Lower leg skin (tissue), 4 donors: ENCODE measurements at places on chromosomes 13 and 19.

DNA sequence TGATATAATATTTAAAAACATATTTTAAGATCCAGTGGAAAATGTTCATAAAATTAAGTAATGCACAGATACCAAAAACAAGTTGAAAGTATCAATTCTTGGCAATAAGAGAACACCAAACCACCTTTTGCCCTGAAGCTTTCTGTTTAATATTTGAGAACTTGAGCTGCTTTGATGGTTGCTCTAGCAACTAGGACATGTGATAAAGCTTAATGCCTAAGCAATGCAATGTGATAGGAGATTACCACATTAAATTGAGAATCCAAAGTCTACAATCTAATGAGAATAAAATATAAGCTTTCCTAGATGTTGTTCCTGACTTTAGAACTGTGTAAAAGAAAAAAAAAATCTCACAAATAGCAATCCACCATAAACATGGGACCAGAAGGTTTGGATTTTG lies 1367.5 kb upstream of the PCDH9 start:
- no peak for DNase-seq

- no peak for DNase-seq
These were observed 120.9 kb upstream of the KL start for GRCh38 chr13:32895296-32895695.

GRCh38 chr19:35392742-35393715 lies 22.2 kb downstream of the GPR42 start:
- DNase-seq, result no peak

DNA sequence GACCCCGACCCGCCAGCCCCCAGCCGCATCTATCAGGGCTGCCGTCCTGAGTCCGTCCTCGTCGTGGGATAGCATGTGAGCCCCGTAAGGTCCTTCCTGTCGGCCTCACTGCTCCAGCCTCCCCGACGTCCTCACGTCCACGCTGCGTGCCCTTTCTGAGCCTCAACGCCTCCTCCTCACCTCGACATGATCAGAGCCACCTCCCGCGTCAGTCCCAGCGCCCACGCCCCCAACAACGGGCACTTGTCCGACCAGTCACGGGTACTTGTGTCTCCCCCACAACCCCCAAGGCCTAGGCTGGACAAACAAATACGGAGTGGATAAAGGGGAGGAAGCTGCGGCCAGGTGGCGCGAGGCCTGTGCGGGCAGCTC lies 665 bp downstream of the ZNF497 start:
- DNase-seq, result no peak

DNA sequence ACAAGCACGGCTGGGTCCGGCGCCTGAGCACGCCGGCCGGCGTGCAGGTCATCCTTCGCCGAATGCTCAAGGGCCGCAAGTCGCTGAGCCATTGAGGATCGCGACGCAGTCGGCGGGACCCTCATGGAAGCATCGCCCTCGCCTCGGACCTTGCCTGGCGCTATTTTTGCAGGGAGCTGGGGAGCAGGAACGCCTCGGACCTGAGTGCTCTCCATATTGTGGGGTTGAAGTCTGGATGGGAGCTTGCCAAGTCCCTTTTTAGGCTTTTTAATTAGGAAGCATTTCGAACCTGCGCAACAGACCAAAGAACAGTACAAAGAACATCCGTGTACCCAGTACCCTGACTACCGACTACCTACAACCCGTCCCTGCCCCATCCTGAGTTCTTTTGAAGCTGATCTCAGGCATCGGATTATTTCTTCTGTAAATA lies 628 bp downstream of the MRPL34 start:
- no peak for DNase-seq

DNA sequence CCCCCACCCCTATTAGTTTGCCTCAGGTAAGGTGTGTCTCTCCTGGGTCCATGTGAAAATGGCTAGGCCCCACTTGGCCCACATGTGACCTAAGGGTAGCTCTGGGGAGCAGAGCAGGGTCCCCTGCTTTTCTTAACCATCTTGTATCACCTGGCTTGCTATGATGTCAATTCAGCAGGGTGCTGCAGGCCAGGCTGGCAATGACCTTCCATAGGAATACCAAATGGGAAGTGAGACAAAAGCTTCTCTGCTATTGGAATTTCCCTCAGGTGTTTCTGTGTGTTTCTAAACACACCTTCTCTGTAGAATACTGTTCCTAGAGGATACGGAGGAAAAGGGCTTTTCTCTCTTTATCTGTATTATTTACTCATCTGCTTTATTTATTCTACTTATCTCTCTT lies 35.7 kb upstream of the DACH1 start:
- DNase-seq, result no peak

DNA sequence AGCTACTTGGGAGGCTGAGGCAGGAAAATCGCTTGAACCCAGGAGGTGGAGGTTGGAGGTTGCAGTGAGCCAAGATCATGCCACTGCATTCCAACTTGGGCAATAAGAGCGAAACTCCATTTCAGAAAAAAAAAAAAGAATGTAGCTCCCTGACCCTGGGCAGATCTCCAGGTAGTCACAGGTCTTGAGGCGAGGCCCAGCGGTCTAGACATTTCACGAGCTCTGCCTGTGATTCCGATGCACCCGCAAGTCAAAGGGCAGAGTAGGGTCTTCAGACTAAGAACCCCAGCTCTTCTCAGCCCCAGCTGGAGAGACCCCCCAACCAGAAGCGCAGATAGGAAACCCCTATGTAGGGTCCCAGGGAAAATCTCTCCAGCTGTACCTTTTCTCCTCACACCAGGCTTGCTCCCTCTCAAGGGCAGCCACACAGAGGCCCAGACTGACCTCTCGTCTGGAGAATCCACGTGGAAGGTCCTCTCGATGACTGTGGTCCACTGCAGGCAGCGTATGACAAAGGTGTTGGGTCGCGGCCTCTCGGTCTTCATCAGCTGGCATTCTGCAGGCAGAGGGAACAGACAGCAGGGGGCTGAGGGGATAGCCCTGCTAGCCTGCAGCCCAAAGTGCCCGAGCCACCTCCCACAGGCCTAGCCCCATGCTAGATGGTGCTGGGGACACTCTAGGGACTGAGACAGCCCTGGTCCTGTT lies 28.4 kb upstream of the CCNP start:
- DNase-seq, result no peak

DNA sequence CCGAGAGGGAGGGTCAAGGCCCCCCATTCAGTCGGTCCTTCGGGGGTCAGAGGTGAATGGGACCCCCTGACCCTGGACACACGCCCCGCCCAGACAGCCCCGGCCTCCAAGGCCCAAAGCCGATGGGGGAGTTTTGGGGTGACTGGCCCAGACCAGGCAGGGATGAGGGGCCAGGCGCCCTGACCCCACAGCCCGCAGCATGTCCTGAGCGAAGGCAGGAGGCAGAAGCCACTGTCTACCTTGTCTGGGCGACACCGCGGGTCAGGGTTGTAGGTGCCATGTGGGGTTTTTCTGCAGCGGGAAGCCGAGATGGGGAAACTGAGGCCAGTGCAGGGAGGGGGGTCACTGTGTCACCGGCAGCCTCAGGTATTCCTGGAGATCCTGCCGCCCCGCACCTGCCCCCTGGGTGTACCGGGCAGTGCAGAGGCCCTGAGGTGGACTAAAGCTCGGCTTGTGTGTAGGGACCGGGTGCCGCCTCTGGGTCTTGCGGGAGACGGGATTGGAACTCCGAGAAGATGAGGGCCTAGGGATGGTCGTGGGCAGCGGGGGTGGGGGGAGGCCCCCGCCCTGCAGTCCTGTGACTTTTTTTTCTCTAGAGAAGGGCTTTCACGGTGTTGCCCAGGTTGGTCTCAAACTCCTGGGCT lies 8.5 kb downstream of the ARID3A start:
- no peak for DNase-seq

DNA sequence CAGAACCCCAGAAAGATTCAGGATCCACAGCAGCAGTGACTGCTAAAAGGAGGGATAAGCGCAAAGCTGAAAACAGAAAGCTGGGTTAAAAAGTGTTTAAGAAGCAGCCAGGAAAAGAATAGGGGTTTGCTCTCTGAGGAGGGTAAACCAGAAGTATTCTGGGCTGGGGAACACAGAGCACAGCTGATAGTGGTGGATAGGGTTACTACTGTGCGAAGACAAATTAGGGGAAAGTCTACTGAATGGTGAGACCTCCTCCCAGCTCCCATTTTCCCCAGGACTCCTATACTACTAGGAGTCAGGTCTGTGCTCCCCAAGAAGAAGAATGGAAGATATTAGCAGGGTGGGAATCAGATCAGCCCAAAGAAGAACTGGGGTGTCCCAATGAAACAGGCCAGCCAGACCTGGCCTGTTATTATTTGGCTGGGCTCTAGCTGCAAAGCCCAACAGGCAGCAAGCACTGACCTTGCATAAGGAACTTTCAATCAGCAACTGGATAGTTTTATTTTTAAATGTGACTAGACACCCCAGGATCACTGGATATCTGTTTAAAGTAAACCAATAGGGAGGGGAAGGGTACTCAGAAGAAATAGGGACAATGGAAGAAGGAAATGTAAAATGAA lies 43.5 kb upstream of the SERTM1 start:
- no peak for DNase-seq

- no peak for DNase-seq
These were observed 46.1 kb downstream of the MAP4K1 start for GRCh38 chr19:38571682-38572081.

- DNase-seq, result no peak
These were observed 1.7 kb upstream of the PNKP start for GRCh38 chr19:49869009-49869483.

DNA sequence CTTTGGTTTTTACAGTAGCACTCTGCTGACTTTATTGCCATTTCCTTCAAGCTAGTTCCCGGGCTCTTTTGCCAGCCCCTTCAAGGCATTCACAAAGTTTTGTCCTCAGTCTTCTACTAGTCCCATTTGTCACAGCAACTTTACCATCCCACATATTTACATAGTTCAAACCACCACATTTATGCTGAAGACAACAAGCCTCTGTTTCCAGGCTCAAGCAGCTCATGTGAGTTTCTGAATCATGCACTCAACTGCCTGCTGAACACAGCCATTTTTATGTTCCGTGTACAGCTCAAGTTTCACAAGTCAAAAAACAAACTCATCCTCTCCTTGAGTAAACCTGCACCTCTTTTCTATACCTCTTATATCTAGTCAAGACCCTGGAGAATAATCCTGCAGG lies 977.0 kb upstream of the SLC10A2 start:
- DNase-seq, result no peak

- DNase-seq, result no peak
These were observed 271.9 kb upstream of the GPC6 start for GRCh38 chr13:92954746-92955145.

DNA sequence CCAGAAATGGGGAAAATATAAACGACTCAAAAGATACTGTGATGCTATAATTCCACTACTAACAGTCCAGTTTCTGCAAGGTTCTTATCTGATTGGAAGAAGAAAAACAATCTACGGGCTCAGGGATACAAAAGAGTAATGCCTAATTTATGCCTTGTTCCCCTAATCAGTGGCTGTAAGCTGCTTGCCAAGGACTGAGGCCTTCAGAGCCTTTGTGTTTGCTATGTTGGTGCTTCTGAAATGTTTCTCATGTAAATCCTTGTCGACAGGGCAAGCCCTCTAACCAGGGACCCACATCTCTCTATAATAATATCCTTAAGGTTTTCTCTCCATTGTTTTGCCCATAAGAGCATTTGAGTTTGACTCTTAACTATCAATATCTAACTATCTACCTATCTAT lies 89.7 kb upstream of the CLDN10 start:
- no peak for DNase-seq

GRCh38 chr19:49591731-49592485 lies 926 bp downstream of the PRR12 start:
- peak; percentile 46 for DNase-seq

- DNase-seq, result peak; percentile 71
These were observed 8.7 kb upstream of the KLF2 start for GRCh38 chr19:16315825-16316505.

DNA sequence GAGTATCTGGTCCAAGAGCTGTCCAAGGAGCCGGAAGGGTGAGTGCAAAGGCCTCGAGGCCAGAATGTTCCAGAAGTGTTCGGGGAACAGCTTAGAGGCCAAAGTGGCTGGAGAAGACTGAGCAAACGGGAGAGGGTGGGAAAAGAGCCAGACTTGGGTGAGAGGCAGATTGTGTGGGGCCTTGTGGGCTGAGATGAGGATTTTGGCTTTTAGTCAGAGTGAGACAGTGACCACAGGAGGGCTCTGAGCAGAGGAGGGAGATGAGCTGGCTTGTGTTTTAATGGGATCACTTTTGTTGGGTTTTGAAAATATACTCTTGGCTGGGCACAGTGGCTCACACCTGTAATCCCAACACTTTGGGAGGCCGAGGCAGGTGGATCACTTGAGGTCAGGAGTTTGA lies 5.6 kb downstream of the NANOS2 start:
- no peak for DNase-seq

DNA sequence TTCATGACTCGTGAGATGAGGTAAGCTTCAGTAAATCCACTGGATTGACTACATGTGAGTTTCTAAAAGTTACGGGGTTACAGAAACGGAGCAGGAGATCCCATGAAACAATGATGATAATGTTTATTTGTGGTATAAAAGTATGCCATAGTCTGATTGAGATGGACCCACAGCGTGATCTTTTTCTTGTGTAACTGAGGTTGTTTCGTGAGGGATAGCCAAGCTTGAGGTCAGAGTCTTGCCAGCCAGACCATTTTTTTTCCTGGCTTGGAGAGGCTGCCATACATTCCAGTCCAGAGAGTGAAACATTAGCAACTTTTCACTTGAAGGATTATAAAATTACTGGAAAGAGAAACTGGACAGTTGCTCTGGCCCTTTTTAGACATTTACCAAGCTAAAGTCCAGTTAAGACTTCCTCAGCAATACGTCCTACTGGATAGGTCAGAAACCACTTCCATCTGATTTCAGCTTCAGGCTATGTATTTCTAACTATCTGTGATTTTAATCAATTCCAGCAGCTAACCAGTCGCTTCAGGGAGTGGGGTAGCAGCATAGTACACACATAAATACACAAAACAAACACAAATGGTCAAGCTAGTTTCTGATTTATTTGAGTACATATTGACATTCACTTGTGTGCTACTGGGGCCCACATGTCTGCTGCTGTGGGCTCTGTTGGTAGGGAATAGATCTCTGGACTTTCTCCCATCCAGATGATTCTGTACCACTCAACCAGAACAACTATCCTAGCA lies 194.6 kb downstream of the POSTN start:
- no peak for DNase-seq

DNA sequence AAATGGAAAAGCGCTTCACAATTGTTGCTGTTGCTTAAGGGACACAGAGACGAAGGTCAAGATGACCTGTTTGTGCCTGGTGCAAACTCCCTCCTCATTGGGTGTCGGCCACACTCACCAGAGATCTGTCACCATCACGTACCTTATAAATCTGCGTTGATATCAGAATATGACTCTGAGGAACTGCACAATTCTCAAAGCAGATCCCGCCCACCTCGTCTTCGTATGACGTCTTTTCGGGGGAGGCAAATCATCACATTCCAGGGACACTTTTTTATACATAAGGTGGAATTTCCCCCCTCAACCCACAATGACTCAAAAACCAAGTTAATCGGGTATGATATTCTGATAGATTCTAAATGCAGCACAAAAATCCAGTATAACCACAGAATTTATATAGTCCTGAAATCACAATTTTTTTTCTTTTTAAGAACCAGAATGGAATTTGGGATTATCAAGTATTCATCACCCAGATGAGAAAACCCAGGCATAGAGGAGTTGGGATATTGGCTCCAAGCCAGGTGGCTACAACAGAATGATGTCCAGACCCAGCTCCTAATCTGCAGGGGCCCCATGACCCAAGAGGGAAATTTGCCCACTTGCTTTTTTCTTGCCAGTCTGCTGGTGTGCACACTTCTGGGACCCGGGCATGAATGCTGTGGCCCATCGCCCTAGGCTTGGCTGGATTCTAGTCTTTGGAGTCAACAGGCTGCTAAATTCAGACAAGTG lies 50.6 kb upstream of the MTIF3 start:
- DNase-seq, result no peak
